ENCODE measurements at places on chromosomes 1 and 21.
A peak's percentile ranks its signal among the peaks of the same experiment; 100 is the strongest.

DNA sequence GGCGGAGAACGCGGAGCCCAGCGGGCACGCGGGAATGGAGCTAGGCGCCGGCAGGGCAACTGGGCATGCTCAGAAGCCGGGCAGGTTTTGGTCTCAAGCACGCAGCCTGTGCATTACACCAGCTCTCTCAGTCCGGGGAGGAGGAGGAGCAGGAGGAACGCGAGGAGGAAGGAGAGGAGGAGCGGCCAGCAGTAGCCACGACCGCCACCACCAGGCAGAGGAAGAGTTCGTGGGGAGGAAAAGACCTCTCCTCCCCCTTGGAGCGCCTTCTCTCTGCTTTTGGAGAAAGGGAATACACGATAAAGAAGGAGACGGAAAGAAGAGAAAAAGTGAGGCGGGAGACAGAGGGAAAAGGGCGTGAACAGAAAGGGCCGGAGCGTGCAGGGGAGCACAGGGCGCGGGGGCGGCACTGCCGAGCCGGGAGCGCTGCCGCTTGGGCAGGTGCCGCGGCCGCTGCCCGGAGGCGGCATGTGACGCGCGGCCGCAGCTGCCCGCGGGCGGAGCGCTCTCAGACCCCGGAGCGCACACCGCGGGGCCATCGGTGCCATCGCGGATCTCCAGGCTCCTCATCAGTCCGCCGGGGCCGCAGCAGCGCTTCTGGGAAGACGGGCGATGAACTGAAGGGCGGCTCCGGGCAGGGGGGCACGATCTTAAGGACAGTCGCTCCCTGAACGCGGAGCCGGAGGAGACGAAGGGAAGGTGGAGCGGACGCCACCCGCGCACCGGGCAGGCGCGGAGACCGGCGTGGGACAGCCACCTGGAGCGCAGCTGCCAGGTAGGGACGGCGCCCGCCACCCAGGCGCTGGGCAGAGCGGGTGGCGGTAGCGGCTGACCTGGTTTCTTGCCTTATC lies at the start of gene CHRM3:
CHRM3 (plus strand) TSS at position 116 of the 851 bp plus-strand sequence. CDS start 520,884 bp downstream, outside the sequence.
- no peaks in the 10 kb centered on the region for H3K36me3 ChIP-seq
- DNase-seq: peak; percentile 78
- H3K27me3 ChIP-seq: peaks cover 8% of the 10 kb centered on the region
- H3K27ac ChIP-seq: no peak within 1 kb of the TSS
- H3K4me1 ChIP-seq: peaks cover 26% of the 10 kb centered on the region

DNA sequence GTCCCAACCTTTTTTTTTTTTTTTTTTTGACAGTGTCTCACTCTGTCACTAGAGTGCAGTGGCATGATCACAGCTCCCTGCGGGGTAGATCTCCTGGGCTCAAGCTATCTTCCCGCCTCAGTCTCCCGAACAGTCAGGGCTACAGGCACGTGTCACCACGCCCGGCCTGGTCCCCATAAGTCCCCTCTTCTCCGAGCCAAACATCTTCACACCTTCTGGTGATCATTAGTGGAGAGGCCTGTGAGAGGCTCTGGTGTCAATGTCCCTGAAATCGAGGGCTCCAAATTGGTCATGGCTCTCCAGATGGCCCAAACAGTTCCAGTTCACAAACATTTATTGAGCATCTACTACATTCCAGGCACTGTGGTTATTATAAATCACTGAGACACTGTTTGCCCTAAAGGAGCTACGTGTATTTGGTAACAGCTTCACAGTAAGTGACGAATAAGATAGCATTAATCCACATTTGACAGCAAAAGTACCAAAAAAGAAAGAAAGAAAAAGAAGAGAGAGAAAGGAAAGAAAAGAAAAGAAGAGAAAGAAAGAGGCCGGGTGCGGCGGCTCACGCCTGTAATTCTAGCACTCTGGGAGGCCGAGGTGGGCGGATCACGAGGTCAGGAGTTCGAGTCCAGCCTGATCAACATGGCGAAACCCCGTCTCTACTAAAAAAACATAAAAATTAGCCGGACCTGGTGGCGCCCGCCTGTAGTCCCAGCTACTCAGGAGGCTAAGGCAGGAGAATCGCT lies 867 bp upstream of the TIMM17A start:
- DNase-seq: no peak
- peak overlapping the region; percentile 94 for H3K4me3 ChIP-seq
- H3K36me3 ChIP-seq: peaks cover 25% of the 10 kb centered on the region
- peaks cover 21% of the 10 kb centered on the region for H3K4me1 ChIP-seq
- H3K27ac ChIP-seq: peak overlapping the region; percentile 90

DNA sequence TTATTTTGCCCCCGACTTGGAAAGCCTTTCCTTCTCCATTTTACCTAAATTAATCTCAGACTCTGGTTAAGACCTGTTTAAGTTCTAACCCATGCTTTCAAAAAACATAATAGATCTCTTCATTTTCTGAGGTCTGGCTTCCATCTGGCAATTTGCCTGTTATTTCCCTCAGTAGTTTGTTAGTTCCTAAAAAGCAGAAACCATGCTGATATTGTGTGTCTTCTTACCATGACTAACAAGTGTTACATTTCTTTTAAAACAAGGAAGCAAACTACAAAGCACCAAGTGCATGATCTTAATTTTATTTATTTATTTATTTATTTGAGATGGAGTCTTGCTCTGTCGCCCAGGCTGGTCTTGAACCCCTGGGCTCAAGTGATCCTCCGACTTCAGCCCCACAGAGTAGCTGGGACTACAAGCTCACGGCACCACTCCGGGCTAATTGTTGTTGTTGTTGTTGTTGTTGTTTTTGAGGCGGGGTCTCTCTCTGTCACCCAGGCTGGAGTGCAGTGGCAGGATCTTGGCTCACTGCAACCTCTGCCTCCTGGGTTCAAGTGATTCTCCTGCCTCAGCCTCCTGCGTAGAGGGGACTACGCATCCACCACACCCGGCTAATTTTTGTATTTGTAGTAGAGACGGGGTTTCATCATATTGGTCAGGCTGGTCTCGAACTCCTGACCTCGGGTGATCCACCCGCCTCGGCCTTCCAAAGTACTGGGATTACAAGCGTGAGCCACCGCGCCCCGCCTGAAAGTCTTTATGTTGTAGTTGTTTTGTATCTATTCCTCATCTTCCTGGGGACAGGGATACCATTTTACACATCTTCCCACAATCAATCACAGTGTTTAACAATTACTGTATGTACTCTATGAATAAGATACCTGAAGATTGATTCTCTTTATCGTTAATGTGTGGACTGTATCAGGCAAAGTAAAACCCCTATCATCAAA lies 1.3 kb upstream of the PATJ start:
- peak overlapping the region; percentile 94 for H3K27ac ChIP-seq
- no peaks in the 10 kb centered on the region for H3K27me3 ChIP-seq

DNA sequence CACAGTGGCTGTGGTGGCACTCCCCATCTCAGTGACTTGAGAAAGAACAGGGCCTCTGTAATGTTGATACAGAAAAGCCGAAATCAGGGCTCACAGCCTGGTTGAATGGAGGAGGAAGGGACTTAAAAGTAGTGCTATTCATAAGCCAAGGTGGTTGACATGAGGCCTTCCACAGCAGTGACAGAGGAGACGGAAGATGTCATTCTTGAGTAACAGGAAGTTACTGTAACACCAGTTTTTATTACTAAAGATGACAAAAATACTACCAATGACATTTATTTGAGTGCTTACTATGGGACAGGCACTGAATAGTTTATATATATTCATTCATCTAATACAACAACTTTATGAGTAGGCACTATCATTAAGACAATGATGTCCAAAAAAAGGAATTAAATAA lies 52.8 kb upstream of the GNG12 start:
- no peaks in the 10 kb centered on the region for H3K27me3 ChIP-seq
- H3K4me1 ChIP-seq: peaks cover 4% of the 10 kb centered on the region
- no peak overlapping the region for H3K27ac ChIP-seq

GRCh38 chr1:186535388-186536133 lies 74.6 kb upstream of the PDC start:
- no peaks in the 10 kb centered on the region for H3K27me3 ChIP-seq
- H3K4me1 ChIP-seq: peaks cover 4% of the 10 kb centered on the region
- no peaks in the 10 kb centered on the region for H3K36me3 ChIP-seq
- DNase-seq: no peak
- no peak overlapping the region for H3K27ac ChIP-seq

DNA sequence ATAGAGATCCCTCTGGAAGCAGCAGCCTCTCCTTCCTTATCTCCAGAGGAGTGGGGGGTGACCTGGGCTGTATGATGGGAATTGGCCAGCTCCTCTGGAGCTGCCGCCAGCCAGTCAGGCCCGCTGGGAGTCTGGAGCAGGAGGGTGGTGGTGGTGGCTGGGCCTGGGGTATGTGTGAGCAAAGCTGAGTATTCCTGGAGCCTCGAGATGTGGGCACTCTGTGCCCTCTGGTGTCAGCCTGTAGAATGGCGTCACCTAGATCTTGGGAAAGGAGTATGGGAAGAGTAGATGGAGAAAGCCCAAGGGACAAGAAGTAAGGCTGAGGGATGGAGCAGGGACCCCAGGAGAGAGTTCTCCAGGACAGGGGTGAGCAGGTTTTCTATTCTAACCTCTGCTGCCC lies 16.0 kb downstream of the VANGL2 start:
- H3K36me3 ChIP-seq: peaks cover 16% of the 10 kb centered on the region
- H3K27ac ChIP-seq: no peak overlapping the region
- no peaks in the 10 kb centered on the region for H3K27me3 ChIP-seq
- H3K4me1 ChIP-seq: no peaks in the 10 kb centered on the region
- no peak overlapping the region for H3K4me3 ChIP-seq
- DNase-seq: peak; percentile 20

DNA sequence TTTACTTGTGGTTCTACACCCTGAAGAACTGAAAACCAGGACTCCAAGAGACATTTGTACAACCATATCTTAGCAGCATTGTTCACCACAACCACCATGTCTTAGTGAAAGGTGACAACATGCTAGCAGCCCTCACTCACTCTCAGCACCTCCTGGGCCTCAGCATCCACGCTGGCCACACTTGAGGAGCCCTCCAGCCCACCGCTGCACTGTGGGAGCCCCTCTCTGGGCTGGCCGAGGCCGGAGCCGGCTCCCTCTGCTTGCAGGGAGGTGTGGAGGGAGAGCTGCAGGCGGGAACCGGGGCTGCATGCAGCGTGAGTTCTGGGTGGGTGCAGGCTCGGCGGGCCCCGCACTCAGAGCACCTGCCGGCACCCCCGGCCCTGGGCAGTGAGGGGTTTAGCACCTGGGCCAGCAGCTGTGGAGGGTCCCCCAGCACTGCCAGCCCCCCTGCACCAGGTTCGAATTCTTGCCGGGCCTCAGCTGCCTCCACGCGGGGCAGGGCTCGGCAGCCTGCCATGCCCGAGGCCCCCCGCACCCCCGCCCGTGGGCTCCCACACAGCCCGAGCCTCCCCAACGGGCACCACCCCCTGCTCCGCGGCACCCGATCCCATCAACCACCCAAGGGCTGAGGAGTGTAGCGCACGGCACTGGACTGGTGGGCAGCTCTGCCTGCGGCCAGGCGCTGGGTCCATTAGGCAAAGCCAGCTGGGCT lies 9.2 kb downstream of the C1orf159 start:
- no peaks in the 10 kb centered on the region for H3K36me3 ChIP-seq
- H3K4me3 ChIP-seq: no peak overlapping the region
- H3K4me1 ChIP-seq: no peaks in the 10 kb centered on the region
- H3K27ac ChIP-seq: no peak overlapping the region
- H3K27me3 ChIP-seq: no peaks in the 10 kb centered on the region

- no peaks in the 10 kb centered on the region for H3K27me3 ChIP-seq
- no peak overlapping the region for H3K27ac ChIP-seq
- no peaks in the 10 kb centered on the region for H3K36me3 ChIP-seq
- no peak overlapping the region for H3K4me3 ChIP-seq
- no peak for DNase-seq
These were observed 302.7 kb downstream of the HHAT start for GRCh38 chr1:210631399-210631798.

- no peaks in the 10 kb centered on the region for H3K27me3 ChIP-seq
- peaks cover 4% of the 10 kb centered on the region for H3K4me1 ChIP-seq
- peaks cover 21% of the 10 kb centered on the region for H3K36me3 ChIP-seq
These were observed 32.2 kb downstream of the MRAP start for GRCh38 chr21:32330784-32331311.

- no peaks in the 10 kb centered on the region for H3K27me3 ChIP-seq
- no peak for DNase-seq
- H3K4me3 ChIP-seq: no peak overlapping the region
- no peaks in the 10 kb centered on the region for H3K36me3 ChIP-seq
- no peaks in the 10 kb centered on the region for H3K4me1 ChIP-seq
These were observed 44.2 kb downstream of the PRRX1 start for GRCh38 chr1:170707959-170708655.

GRCh38 chr1:202245391-202245790 lies 51.8 kb downstream of the LGR6 start:
- H3K4me1 ChIP-seq: no peaks in the 10 kb centered on the region
- no peak overlapping the region for H3K4me3 ChIP-seq
- no peak overlapping the region for H3K27ac ChIP-seq
- DNase-seq: peak; percentile 20
- no peaks in the 10 kb centered on the region for H3K27me3 ChIP-seq

GRCh38 chr1:224457782-224458144 lies 23.2 kb upstream of the WDR26 start:
- no peak overlapping the region for H3K4me3 ChIP-seq
- no peaks in the 10 kb centered on the region for H3K36me3 ChIP-seq
- peaks cover 14% of the 10 kb centered on the region for H3K4me1 ChIP-seq
- no peak overlapping the region for H3K27ac ChIP-seq

DNA sequence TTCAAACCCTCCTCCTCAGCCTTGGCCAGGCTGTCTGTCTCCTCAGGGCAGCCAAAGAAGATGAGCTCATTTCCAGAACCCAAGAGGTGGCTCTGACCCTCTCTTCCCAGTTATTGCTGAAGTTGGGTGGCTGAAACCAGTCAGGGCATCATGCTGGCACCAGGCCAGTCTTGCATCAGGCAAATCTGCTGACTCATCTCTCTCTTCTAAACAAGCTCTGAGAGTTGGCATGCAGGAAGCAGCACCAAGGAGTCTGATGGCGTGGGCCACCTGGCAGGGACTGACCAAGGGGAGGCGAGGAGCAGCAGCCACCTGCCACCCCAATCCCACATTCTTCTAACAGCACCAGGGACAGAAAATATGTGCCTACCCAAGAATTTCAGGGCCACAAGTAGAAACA lies 104.8 kb upstream of the ATP1A1 start:
- H3K4me1 ChIP-seq: no peaks in the 10 kb centered on the region
- no peak for DNase-seq
- no peak overlapping the region for H3K4me3 ChIP-seq
- H3K36me3 ChIP-seq: no peaks in the 10 kb centered on the region
- peak overlapping the region; percentile 12 for H3K27ac ChIP-seq
- no peaks in the 10 kb centered on the region for H3K27me3 ChIP-seq

DNA sequence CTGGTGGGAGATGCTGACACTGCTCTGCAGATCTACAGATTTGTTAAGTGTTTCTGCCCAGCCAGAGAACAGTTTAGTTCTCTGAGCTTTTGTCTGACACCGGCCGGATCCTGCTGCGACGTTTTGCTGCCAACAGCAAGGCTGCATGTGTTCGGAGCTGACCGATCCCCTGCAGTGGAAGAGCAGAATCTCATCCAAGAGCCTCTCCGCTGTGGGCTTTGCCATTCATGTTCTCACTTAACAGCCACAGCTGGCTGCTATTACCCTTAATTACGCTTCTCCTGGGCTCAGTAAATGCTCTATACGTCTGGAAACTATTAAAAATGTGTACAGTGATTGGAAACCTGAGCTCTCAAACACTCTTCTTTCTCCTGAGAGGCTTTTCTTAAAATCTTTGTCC lies 105.3 kb downstream of the BCAR3 start:
- H3K27me3 ChIP-seq: no peaks in the 10 kb centered on the region
- no peak overlapping the region for H3K4me3 ChIP-seq
- peak; percentile 34 for DNase-seq
- H3K27ac ChIP-seq: peak overlapping the region; percentile 34
- H3K4me1 ChIP-seq: peaks cover 3% of the 10 kb centered on the region
